Activated T-helper 1 cell treated with anti-CD3 and anti-CD28 coated beads, Interleukin-12 subunit alpha, Interleukin-12 subunit beta, Interleukin-2, Interleukin-4 antibody, amounts not matched to agents 30 ng/mL and 10 ng/mL and 1 ng/mL, durations not matched to agents 14 hours and 24 hours and 36 hours (primary cell): ENCODE measurements at places on chromosomes 5 and 9. TPM values are rescaled to one million over a fixed set of nuclear protein-coding genes. Genes with fewer than 3 reads are reported as not detected.

NDUFAF2 gene
- total RNA-seq, result 32.9 and 33.8 TPM in 2 replicates

FOXD1 gene
- 0.13 and 0.15 TPM in 2 replicates for total RNA-seq

ADAMTS2 gene
- not detected in 2 replicates for total RNA-seq

GCNT4 gene
- 0.67 and 0.96 TPM in 2 replicates for total RNA-seq

AUH gene
- total RNA-seq, result 50.4 and 53.3 TPM in 2 replicates

LRRC14B gene
- not detected in 2 replicates for total RNA-seq

CA9 gene
- total RNA-seq, result 0.44 TPM in 1 of 2 replicates, not detected in the other

GRCh38 chr5:36946101-36946500 lies 69.5 kb downstream of the NIPBL start:
- peaks cover 5% of the 10 kb centered on the region for H3K4me1 ChIP-seq
- no peaks in the 10 kb centered on the region for H3K27me3 ChIP-seq
- DNase-seq, result no peak
- no peaks in the 10 kb centered on the region for H3K36me3 ChIP-seq
- no peak overlapping the region for H3K27ac ChIP-seq
- no peak overlapping the region for H3K4me3 ChIP-seq

- no peak for DNase-seq
- H3K27me3 ChIP-seq, result peaks cover 60% of the 10 kb centered on the region
- H3K4me1 ChIP-seq, result peaks cover 7% of the 10 kb centered on the region
- peak overlapping the region; percentile 30 for H3K4me3 ChIP-seq
Measured at GRCh38 chr9:129437626-129438323, 183.1 kb downstream of the C9orf50 start.

GRCh38 chr9:95090023-95090791 lies 227.3 kb downstream of the FANCC start:
- no peaks in the 10 kb centered on the region for H3K36me3 ChIP-seq
- H3K4me3 ChIP-seq, result no peak overlapping the region
- no peak overlapping the region for H3K27ac ChIP-seq
- H3K4me1 ChIP-seq, result peaks cover 14% of the 10 kb centered on the region
- DNase-seq, result no peak

DNA sequence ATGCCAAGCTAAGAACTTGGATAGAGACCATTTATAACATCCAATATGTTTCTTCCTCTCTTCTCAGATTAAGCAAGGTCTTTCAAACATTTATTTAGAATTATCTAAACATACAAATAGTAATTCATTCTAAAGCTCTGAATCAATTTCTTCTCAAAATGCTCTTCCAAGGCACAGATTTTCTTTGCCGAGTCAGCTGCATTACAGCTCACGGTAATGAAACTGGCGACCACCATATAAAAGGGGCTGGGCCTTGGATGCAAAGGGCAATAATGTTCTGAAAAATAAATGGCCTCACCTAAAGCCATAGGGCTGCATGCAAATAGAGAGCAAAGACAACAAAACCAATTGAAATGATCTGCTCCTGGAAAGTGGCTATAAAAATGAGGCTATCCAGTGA lies 63.8 kb downstream of the MED27 start:
- no peak for DNase-seq
- peaks cover 2% of the 10 kb centered on the region for H3K27me3 ChIP-seq
- no peak overlapping the region for H3K27ac ChIP-seq
- H3K4me3 ChIP-seq, result no peak overlapping the region
- H3K4me1 ChIP-seq, result no peaks in the 10 kb centered on the region

- H3K36me3 ChIP-seq, result no peaks in the 10 kb centered on the region
- no peak for DNase-seq
- no peak overlapping the region for H3K4me3 ChIP-seq
- H3K27me3 ChIP-seq, result peaks cover 14% of the 10 kb centered on the region
Measured at GRCh38 chr5:176768174-176768970, 42.0 kb upstream of the UNC5A start.

- H3K4me1 ChIP-seq, result no peaks in the 10 kb centered on the region
- H3K36me3 ChIP-seq, result no peaks in the 10 kb centered on the region
- no peak overlapping the region for H3K4me3 ChIP-seq
- no peak overlapping the region for H3K27ac ChIP-seq
- no peak for DNase-seq
- no peaks in the 10 kb centered on the region for H3K27me3 ChIP-seq
Measured at GRCh38 chr5:57834829-57835608, 352.4 kb upstream of the ACTBL2 start.

- peaks cover 35% of the 10 kb centered on the region for H3K4me1 ChIP-seq
- DNase-seq, result peak; percentile 39
- peaks cover 40% of the 10 kb centered on the region for H3K36me3 ChIP-seq
- H3K27me3 ChIP-seq, result no peaks in the 10 kb centered on the region
- H3K27ac ChIP-seq, result peak overlapping the region; percentile 73
Measured at GRCh38 chr9:93020771-93021670, 37.5 kb upstream of the SUSD3 start.

DNA sequence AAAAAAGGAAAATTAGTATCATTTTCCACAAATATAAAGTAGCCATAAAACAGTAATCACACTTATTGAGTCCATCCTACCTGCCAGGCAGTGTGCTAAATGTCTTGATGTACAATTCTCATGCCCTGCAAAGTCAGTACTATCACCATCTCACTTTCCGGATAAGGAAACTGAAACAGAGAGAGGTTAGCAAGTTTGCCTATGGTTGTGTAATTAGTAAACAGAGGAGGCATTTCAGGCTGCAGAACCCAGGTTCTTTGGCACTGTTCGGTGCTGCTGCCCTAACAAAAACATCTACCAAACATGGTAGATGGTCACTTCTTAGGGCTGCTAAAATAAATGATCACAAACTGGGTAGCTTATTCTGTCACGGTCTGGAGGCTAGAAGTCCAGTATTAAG lies 22.6 kb downstream of the PLAC8L1 start:
- H3K4me1 ChIP-seq, result peaks cover 35% of the 10 kb centered on the region
- H3K27ac ChIP-seq, result no peak overlapping the region
- no peak for DNase-seq
- H3K36me3 ChIP-seq, result no peaks in the 10 kb centered on the region
- peaks cover 21% of the 10 kb centered on the region for H3K27me3 ChIP-seq

GRCh38 chr9:123964761-123965160 lies 34.8 kb upstream of the DENND1A start:
- no peak overlapping the region for H3K4me3 ChIP-seq
- DNase-seq, result no peak
- no peaks in the 10 kb centered on the region for H3K4me1 ChIP-seq
- H3K27ac ChIP-seq, result no peak overlapping the region
- no peaks in the 10 kb centered on the region for H3K36me3 ChIP-seq
- H3K27me3 ChIP-seq, result peaks cover 22% of the 10 kb centered on the region

DNA sequence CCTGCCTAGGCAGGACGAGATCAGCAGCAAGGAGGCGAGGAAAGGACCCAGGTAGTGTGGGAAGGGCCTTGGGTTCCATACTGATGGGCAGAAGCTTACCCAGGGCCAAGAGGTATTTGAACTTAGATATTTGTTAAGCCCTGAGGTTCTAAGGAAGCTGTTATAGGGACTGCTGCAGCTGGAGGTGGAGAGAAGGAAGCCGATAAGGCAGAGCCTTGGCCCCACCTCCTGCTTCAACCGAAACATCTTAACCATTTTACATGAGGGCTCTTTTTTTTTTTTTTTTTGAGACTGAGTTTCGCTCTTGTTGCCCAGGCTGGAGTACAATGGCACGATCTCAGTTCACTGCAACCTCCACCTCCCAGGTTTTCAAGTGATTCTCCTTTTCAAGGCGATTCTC lies 8.6 kb upstream of the AQP3 start:
- H3K27ac ChIP-seq, result peak overlapping the region; percentile 19
- H3K4me3 ChIP-seq, result no peak overlapping the region
- H3K27me3 ChIP-seq, result no peaks in the 10 kb centered on the region
- peaks cover 60% of the 10 kb centered on the region for H3K4me1 ChIP-seq

DNA sequence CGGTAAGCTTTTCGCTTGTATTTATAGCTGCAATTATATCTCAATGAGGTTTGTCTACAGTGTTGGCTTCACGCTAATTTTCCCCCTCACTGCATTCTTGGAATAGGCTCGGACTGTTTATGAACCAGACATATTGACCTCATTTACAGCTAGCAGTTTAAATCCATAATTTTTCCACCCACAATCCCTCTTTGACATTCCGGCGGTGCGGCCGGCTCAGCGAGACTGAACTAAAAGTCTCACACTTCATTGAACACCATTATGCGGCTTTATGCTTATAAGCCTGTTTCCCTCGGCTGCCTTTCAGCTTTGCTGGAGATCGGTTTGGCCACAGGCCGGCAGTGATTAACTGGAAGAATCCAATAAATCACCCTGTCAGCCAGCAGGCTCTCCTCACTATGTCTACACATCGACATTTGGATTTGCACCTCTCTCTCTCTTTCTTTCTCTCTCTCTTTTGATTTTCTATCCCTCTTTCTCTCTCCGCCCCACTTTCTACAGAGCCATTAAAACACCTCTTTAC lies 315.0 kb upstream of the TLE4 start:
- no peak for DNase-seq
- H3K27me3 ChIP-seq, result peaks cover 3% of the 10 kb centered on the region
- H3K27ac ChIP-seq, result no peak overlapping the region
- no peaks in the 10 kb centered on the region for H3K36me3 ChIP-seq

DNA sequence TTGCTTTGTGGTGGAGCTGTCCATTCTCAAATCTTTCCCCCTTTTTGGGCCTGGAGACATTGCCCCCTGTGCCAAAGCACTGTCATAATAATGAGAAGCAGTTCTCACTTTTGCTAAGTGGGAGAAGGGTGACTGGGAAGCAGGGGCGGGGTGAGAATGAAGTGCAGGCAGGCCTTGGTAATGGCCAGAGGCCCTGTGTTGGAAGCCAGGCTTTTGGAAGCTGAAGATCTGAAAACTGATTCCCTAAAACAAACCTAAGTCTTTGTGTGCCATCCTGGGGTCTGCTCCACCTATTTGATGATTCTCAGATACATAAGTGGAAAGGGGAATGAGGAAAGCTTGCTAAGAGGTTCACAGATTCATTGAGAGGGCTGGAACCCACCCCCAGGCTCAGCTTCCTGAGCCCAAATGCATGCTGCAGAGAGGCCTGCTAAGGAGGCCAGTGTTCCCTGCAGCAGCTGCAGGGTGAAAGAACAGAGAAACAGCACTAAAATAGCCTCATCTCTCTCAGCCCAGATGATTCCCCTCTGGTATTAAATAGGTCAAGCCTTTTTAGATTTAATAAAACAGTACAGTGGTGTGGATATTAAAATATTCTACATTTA lies 75.0 kb downstream of the NSG2 start:
- H3K4me1 ChIP-seq, result no peaks in the 10 kb centered on the region
- H3K27me3 ChIP-seq, result no peaks in the 10 kb centered on the region
- H3K27ac ChIP-seq, result no peak overlapping the region
- no peak overlapping the region for H3K4me3 ChIP-seq
- no peaks in the 10 kb centered on the region for H3K36me3 ChIP-seq
